BJ (cell line): ENCODE measurements at places on chromosomes 7 and 10.

DNA sequence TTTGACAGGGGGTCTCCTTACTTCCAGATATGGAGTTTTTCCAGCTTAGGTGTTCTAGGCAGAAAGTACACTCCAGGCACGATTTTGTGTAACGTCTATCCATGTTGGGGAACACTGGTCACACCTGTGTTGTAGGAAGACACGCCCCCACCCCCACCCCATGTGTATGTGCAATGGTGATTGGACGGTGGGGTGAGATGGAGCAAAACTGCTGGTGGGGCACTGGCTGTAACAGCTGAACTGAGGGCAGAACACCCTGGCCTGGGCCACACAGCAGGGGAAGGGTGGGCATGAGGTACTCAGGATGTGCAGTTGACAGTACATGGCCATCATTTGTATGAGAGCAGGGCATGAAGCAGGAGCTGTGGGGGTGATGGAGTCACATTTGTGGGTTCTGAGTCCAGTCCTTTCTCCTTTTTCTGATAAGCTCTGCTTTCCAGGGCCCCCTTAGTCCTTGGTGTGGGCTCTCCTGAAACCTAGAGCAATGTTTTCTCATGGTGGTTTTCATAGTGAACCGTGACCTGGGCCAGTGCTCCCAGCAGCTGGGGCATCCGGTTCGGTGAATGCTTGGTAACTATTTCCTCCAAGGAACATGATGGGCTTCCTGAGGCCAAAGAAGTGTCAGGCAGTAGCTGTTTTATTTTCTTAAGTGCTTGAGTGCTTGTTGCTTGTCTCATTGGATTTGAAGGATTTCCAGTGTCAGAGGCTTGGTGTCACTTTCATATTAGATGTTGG lies 63.4 kb upstream of the AQP1 start:
- no peak for DNase-seq

DNA sequence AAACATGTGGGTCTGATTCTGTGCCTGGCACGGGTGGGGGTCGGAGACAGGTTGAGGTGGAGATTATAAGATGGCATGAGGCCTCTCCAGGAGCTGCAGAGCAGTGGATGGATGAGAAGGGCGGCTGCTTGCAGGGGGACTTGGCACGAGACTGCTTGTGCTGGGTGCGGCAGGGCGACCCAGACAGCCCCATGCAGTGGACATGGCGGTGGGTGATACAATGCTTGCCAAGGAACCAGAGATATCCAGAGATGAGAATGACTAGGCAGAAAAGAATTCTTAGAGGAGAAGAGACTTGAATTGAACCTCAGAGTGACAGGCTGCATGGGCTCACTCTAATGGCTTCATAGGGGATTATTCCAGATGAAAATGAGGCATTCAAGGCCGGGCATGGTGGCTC lies 145.4 kb downstream of the NEURL1 start:
- no peak for DNase-seq

DNA sequence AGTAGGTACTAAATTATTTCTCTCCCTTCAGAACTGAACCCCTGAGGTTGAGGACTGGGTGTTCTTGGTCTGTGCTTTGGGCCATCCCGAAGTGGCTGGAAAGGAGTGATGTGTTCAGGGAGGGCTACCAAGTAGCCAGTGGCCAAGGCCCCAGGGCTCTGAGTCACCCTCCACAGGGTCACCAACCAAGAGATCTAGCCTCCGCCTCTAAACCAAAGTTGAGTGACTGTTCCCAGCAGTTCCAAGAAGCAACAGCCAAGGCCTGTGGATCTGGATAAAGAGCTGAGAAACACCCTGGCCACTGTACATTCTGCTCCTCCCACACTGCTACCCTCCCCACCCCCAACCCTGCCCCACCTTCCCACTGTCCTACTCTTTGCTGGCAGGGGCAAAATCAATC lies 35.5 kb upstream of the KCNMA1 start:
- no peak for DNase-seq

DNA sequence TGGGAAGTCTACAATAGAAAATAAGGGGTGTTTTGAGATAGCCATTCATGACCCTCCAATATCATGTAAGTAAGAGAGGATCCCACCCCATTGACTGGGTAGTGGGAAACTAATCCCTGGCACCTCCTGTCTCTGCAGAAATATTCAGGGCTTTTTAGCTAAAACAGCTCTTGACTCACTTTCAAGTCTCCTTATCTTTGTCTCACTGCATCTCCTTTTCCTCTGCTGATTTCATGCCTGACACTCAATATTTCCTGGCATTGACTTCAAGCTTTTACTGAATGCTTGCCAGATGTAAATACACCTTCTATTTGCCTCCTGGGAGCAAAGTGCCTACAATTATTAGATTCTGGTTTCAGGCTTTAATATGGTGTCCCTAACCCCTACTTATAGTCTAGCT lies 57.1 kb downstream of the CHRM2 start:
- DNase-seq = no peak

DNA sequence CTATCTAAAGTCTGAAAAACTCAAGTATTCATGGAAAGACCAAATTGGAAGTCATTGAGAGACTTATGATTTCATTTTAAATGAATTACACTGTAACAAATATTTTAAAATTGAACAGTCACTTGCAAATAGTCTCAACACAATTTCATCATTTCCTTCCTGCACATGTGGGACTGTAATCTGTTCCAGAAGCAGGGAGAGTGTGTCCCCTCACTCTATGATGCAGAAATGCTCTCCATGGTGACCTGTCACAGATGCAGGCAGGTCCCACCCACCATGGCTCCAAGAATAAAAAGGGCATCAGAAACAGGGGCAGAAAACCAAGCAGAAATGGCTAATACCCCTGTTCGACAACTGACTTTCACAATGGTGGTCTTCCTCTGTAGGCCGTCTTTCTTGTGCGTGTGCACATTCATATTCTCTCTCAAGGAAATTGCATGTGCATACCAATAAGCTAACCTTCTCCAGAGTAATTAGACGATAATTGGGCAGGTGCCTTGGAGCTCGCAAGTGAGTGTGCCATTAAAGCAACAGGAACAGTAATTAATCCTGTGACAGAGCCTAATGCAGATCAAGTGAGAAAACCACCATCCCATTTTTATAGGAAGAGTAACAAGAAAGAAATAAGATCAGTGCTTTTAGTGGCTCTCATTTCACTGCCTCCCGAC lies 170.9 kb downstream of the ZMYND11 start:
- no peak for DNase-seq

DNA sequence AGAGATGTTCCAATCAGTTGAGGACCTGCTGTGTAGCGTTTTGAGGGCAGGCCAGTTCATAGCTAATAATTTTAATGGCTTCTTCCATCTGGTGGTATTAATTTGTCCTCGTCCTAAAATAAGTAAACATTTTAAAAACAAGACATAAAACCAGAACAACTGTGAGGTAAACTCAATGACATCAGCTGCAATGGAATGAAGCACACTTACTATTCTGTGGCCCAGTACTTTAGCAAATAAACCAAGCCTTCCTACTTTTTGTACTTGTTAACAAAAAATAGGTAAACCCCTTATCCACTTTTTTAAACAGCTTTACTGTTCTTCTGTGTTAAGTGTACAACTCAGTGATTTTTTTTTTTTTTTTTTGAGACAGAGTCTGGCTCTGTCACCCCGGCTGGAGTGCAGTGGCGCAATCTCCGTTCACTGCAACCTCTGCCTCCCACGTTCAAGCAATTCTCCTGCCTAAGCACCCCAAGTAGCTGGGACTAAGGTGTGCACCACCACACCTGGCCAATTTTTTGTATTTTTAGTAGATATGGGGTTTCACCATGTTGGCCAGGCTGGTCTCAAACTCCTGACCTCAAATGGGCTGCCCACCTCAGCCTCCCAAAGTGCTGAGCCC lies 28.9 kb upstream of the FZD1 start:
- no peak for DNase-seq

- DNase-seq = no peak
Observed at GRCh38 chr10:102280397-102281101, 35.2 kb downstream of the GBF1 start.

DNA sequence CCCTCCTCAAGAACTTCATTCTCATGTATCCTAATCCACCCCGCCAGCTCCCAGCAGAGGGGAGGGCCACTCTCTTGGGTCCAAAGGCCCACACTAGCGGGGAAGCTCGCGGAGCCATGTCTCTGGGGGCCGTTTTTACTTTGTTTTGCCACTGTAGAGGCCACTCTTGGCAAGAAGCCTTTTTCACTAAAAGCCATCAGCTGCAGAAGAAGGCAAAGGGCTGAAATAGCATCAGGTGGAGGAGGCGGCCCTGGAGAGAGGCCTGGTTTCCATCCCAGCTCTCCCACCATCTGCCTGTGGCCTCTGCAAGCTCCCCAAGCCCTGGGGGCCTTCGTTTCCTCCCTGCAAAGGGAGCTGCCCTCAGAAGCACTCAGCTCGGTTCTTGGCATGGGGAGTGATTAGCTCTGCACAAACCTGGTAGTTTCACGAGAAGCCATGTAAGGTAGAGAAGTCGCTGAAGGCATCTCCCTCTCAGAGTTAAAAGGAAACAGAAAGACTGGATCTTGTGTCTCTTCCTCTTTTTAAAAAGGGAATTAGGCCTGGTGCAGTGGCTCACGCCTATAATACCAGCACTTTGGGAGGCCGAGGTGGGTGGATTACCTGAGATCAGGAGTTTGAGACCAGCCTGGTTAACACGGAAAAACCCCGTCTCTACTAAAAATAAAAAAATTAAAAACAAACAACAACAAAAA lies 70.3 kb downstream of the PARP12 start:
- DNase-seq = no peak

GRCh38 chr10:113111900-113112853 lies 162.1 kb downstream of the TCF7L2 start:
- DNase-seq = peak; percentile 31

DNA sequence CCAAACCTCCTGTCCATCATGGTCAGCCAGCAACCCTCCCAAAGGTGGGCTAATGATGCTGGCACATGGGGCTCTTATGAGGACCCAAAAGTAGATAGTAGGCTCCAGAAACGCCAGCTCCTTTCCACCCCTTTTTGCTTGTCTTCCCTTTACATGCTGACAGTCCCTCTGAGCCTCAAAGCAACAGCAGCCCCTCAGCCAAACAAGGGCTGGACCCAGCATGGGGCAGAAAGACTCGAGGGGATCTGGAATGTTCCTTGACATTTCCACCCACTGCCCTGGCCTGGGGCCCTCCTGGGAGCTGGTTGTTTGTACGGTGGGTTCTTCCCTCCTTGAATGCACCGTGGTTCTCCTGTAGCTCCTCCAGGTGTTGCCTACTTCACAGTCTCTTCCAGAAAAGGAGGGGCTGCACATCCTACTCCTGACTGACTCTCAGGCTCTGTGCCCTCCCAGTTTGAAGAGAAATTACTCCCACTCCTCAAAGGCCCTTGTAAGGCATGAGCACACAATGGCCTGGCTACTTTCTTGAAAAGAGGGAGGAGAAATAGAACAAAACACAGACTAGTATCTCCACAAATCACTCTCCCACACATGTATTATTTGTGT lies 21.5 kb upstream of the NUDCD3 start:
- DNase-seq = no peak

- DNase-seq = no peak
Observed at GRCh38 chr7:11171569-11172192, 198.0 kb downstream of the PHF14 start.

DNA sequence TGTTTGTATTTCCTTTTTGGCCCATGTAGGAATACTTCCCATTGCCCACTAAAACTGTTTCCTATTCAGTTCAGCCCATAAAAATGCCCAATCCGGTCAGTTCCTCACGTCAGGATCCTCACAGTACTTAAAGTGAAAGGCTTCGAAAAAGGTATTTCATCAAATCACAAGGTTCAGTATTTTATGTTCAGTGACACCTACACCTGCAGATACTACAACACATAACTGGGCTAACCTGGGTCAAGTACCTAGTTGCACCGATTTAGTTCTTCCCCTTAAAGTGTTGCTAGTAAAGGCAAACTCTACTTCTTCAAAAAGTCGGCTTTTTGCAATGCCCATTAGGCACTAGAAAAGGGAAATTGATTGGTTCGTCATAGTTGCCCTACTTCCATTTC lies 1.1 kb downstream of the SNX13 start:
- DNase-seq = no peak

- DNase-seq = no peak
Observed at GRCh38 chr7:1954366-1955004, 278.3 kb downstream of the MAD1L1 start.

DNA sequence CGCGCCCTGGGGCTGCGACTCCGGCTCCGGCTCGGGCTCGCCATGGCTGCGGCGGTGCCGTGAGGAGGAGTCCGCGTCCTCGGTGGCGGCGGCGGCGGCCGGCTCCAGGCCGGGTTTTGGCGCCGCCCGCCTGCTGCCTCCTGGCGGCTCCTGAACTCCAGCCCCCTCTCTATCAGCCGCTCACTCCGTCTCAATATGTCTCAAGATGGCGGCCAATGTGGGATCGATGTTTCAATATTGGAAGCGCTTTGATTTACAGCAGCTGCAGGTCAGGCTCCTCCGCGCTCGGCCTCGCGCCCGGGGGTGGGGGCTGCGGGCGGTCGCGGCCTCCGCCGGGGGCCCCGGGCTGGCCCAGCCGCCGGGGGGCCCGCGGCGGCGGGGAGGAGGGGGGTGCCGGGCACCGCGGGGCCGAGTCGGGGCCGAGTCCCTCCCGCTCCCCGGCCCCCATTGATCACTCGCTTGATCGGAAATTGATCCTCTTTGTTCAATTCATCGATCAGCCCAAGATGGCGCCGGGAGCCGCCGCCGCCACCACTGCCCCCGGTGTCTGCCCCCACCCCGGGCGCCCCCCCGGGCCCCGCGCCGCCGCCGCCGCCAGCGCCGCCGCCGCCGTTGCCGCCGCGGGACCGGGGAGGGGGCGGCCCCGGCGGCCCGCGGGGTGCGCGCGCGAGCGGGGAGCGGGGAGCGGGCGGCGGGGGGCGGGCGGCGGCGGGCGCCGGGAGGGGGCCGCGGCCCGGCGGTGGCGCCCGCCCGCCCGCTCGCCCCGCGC lies 1.4 kb upstream of the CUX1 start:
- no peak for DNase-seq

DNA sequence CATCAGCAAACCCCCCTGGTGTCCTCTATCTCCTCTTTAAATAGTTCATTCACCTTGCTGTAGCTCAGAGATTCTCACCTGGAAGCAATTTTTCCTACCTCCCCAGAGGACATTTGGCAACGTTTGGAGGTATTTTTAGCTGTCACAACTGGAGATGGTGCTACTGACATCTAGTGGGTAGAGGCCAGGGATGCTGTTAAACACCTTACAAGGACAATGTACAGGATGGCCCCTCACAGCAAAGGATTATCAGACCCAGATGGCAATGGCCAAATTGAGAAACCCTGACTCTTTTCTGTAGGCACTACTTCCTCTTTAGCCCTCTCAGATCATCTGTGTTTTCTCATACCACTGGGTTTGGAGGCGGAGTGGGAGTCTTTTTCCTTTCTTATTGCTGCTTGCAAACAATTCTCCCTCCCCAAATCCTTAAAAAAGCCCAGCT lies 13.2 kb upstream of the TRA2A start:
- no peak for DNase-seq

GRCh38 chr7:143908120-143908519 lies 6.1 kb upstream of the TCAF1 start:
- DNase-seq = no peak

DNA sequence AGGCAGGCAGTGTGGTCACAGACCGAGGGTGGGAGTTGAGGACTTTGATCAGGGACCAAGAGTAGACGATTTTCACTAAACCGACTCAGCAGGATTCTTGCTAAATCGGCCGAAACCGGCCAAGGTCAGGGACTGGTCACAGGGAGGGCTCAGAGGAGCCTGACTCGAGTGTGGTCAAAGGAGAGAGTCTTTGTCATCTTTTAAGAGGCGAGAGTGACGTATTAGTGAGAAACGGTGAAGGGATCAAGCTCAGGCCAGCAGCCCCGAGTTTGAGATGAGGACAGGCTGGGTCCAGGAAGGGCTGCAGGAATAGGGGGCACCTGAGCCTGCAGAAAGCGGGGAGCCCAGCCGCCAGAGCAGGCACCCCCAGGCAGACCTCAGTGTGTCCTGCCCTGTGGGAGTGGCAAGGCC lies 41.6 kb upstream of the FAM20C start:
- DNase-seq = no peak
